ENCODE measurements at places on chromosomes 7 and 10.

GRCh38 chr10:18203471-18203870, 63.2 kb downstream of the CACNB2 start:
- no peak for DNase-seq

DNA sequence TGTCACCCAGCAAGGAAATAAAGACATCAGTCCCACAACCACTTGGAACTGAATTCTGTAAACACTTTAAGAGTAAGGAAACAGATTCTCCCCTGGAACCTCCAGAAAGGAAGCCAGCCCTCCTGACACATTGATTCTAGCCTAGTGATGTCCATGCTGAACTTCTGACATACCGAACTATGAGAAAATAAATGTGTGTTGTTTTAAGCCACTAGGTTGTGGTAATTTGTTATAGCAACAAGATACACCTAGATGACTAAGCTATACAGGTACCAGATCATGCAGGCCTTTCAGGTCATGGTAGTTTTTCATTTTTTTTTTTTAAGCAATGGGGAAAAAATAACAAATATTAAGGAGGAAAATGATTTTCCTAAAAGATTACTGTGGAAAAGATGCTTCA, 37.6 kb upstream of the LRRTM3 start:
- no peak for DNase-seq

GRCh38 chr10:129924375-129925085, 39.5 kb downstream of the EBF3 start:
- no peak for DNase-seq

DNA sequence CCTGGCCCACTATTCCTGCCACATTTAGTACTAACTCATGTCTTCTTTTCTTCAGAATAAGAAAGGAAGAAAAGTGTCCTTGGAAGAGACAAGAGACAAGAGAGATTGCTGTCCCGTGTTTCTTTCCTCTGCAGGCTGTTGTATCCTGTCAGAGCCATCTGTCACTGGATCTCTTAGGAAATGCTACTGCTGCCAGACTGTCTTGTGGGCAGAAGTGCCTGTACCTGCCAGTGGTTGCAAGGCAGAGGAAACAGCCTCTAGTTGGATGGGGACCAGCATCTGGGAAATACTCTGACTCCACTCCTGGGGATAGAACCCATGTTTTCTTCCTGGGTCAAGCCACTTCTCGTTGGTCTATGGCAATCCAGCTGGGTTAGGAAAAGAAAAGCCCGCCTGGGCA, 16.7 kb upstream of the MAP3K8 start:
- no peak for DNase-seq

GRCh38 chr10:128203028-128203427, 76.8 kb upstream of the MKI67 start:
- DNase-seq = no peak

- no peak for DNase-seq
These were observed 23.5 kb downstream of the ADK start for GRCh38 chr10:74174521-74174920.

DNA sequence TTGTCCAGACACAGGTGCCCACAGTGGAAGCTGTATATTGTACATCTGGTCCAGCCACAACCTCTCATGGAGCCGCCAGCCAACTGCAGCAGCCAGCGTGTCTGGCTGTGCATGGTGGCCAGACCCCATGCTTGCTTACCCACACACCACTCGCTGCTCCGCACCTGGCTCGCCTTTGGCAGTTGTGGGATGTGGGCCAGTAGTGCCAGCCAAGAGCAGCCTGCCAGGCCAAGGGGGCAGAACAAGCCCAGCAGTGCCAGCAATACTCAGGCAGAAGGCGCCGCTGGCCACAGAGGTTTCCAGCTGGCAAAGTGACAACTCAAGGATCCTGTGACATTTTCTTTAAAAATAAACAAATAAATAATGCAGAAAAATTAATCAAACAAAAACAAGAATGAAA, 11.7 kb upstream of the TMEM243 start:
- DNase-seq = no peak

DNA sequence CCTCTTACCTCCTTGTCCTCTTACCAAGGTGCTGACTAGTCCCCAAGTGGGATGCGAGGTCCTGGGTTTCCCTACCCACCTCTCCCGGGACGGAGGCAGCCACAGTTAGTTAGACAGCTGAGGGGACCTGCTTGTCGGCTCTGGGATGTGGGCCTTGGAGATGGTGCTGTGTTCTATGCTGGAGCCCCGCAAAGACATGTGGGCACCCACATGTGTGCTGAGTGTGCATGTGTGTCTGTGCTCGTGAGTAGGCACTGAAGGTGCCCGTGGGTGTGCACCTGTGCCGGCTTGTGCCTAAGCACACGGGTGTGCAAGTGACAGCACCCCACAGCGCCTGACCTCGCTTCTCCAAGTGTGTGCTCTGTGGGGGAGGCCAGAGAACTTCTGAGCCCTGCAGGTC, 62.2 kb downstream of the NEURL1 start:
- DNase-seq = no peak

- DNase-seq = no peak
These were observed 21.0 kb downstream of the AGK start for GRCh38 chr7:141572175-141572574.

DNA sequence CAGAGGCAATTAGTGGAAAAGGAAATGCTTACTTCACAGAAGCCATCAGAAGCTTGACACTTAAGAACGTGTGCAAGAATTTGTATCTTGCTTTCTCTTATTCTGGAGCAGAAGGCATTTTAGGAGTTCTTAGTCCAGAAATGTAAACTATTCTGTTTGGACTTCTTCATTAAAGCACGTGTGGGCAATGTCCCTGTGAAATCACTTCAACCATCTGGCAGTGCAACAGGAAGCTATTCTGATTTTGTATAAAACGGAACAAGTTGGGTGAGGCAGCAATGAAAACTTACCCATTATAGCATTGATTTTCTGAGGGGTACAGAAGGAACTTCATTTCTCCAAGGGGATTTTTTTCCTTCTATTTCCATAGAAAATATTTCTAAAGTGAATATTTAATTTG, 21.3 kb upstream of the ARHGAP21 start:
- no peak for DNase-seq

- no peak for DNase-seq
These were observed 65.6 kb downstream of the CDH23 start for GRCh38 chr10:71462062-71462935.

- DNase-seq = no peak
These were observed 107.7 kb downstream of the FAM53B start for GRCh38 chr10:124636271-124636995.

GRCh38 chr10:86599729-86600128, 54.6 kb upstream of the OPN4 start:
- DNase-seq = peak; percentile 36

DNA sequence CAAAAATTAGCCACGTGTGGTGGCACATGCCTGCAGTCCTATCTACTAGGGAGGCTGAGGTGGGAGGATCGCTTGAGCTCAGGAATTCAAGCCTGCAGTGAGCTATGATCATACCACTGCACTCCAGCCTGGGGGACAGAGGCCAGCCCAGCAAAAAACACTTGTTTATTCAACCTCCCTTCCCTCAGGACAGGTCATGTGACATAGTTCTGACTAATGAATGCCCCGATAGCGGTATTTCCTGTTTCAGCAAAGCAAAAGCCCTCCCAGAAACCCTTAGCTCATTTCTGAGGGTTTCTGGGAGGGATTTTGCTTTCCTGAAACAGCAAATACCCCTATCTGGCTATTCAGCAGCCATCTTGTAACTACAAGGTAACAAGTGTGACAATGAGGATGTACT, 157.1 kb downstream of the GATA3 start:
- DNase-seq = peak; percentile 23

GRCh38 chr7:106623853-106624252, 37.1 kb downstream of the CCDC71L start:
- peak; percentile 92 for DNase-seq

GRCh38 chr7:68176974-68177373, 1180.3 kb downstream of the TYW1 start:
- peak; percentile 30 for DNase-seq

GRCh38 chr10:70588859-70589570, 13.5 kb downstream of the PRF1 start:
- DNase-seq = no peak

- no peak for DNase-seq
These were observed 37.2 kb upstream of the CUL1 start for GRCh38 chr7:148661471-148661870.

DNA sequence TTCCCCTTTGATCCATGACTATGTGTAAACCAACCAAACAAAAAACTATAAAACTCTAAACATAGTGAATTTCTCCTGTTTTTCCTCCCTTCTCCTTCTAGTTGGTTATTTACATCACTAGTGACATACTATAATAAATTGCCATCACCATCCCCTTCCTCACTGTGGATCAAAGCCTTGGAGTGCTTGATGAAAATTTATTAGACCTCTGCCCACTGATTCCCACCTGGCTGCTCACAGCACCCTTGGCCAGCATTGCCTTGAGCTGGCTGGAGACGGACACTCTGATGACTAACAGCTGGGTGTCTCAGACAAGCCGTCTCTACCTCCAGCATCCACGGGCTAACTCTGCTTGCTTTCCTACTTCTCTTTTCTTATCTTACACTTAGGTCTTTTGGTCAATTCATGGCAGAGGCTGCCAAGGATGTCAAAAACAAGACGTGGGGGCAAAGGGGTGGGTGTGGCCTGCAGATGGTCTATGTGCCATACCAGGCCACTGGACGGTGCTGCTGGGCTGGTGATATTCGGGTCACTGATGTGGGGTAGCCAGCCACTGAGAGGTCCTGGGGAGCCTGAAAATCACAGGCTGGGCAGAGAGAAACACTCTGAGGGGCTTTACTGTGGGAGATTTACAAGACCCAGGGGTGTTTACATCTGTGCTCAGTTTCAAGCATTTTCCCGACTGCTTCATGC, 207.8 kb downstream of the TAX1BP1 start:
- DNase-seq = no peak

DNA sequence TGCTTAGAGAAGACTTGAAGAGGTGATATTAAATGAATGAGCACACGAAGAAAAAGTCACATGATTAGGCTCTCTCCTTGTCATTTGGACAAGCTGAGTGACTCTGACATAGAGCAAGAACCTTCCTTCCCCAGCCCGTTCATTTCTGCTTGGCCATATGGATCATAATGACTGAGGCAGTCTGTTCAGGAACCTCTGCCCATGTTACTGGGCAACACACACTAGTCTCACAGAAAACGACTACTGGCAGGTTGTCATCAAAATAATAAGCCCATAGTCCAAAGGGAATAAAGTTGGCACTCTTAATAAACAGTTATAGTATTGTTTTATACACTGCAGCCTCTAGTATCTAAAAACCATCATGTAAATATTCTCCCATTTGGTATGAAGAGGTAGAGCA, 635.0 kb downstream of the REEP3 start:
- DNase-seq = no peak

- no peak for DNase-seq
These were observed 58.4 kb downstream of the ST8SIA6 start for GRCh38 chr10:17396004-17396403.

DNA sequence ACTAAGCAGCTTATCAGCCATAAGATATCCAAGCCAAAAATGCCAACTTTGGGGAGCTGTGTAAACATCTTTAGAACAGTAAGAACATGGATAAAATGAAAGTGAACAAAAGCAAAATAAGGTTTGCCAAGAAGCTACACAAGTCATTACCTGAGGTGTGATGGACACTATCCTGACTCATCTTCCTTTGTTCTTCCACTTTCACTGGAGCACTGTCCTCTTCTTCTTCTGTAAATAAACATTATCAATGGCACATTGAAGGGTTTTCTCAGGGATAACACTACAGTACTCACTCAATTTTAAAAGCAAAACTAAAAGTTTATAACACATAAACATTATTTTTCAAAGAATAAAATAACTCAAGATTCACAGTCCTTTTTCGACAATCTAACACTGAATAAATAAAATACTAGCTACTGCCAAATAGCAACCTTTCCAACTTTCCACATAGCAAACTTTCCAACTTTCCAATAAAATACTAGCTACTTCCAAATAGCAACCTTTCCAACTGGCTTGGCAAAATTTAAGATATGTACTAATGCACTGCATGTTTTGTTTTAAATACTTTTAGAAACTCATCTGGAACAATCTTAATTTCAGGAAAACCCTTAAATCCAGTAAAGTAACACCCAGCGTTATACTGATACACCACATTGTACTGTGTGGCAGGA, 174.1 kb downstream of the SKAP2 start:
- DNase-seq = peak; percentile 40

- no peak for DNase-seq
These were observed 174.8 kb upstream of the PRPS1L1 start for GRCh38 chr7:18202315-18203045.

- no peak for DNase-seq
These were observed 103.1 kb upstream of the PARD3 start for GRCh38 chr10:34918060-34918775.

- DNase-seq = peak; percentile 82
These were observed 21.6 kb upstream of the LIMK1 start for GRCh38 chr7:74061840-74062539.

DNA sequence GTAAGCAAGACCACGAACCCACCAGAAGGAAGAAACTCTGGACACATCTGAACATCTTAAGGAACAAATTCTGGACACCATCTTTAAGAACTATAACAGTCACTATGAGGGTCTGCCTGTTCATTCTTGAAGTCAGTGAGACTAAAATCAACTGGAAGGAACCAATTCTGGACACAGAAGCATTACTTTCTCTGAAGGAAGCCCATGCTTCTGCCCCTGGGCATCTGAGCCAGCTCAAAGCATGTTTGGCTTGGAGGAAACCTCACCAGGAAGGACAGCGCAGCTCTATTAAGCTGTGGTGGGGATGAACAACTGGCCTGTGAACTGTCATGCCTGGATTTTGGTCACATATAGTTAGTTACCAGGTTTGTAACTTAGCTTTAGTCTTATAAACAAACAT, 132.4 kb upstream of the GDF10 start:
- DNase-seq = no peak

GRCh38 chr10:43265799-43266721, 805 bp downstream of the RASGEF1A start:
- DNase-seq = peak; percentile 28
